MV-4-11 (cell line): ENCODE measurements at places on chromosomes 3 and 15.

- DNase-seq, result no peak
These were observed 42.3 kb downstream of the RSRC1 start for GRCh38 chr3:158152186-158152585.

DNA sequence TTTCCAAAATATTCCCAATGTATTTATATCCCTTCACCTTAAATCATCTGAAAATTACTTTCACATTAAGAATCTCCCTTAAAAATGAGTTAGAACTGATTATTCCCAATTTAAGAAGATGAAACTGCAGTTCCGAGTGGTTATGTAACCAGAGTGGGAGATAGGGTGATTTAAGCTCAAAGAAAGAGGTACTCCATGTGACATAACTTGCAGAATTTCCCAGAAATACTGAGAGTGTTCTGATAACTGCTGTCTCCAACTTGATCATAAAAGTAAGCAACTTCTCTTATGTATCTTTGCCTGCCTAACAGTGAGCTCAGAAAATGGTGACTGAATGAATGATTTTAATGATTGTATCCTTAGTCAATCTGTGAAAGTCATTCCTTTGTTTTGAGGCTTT lies 32.3 kb downstream of the ARRDC4 start:
- no peak for DNase-seq

DNA sequence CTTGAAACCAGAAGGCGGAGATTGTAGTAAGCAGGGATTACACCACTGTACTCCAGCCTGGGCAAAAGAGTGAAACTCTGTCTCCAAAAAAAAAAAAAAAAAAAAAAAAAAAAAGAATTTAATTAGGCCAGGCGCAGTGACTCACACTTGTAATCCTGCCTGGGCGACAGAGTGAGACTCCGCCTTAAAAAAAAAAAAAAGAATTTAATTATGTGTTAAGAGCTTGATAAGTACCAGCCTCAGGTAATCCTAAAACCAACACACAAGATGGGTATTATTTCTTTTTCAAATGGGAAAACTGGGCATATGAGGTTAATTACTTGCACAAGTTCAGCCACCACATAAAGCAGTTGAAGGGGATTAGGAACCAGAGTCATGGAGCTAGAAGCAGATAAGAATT lies 49.0 kb downstream of the PBRM1 start:
- DNase-seq, result peak; percentile 36

- DNase-seq, result no peak
These were observed 418.0 kb downstream of the PLCL2 start for GRCh38 chr3:17302774-17303173.

- DNase-seq, result no peak
These were observed 112.7 kb upstream of the PRR23C start for GRCh38 chr3:139157161-139157932.

- no peak for DNase-seq
These were observed 82.3 kb upstream of the MFGE8 start for GRCh38 chr15:88995449-88995848.

- no peak for DNase-seq
These were observed 203.3 kb downstream of the DTWD1 start for GRCh38 chr15:49823987-49824774.

DNA sequence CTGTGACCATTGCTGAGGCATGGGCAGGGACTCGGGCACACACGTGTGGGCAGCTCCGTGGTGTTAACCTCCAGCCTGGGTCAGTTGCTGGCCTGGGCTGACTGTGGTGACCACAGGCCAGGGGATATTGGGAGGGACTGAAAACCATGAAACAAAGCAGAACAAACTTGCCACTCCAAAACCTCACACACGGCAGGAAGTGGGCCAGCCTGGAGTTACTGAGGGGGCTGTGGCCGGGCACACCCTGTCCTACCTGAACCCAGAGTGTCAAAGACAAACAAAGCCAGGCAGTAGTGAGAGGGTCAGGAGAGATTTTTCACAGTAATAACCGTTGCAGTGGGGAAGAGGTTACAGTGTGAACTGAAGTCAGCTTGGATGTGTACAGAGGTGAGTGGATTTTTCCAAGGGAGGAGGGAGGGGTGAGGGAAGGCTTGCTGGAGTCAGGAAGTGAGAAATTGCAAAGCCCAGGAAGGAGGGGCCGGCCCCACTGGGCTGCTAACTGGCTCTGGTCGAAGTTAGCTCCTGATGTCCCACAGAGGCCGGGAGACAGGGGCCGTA lies 40.0 kb upstream of the ATP10A start:
- peak; percentile 71 for DNase-seq

DNA sequence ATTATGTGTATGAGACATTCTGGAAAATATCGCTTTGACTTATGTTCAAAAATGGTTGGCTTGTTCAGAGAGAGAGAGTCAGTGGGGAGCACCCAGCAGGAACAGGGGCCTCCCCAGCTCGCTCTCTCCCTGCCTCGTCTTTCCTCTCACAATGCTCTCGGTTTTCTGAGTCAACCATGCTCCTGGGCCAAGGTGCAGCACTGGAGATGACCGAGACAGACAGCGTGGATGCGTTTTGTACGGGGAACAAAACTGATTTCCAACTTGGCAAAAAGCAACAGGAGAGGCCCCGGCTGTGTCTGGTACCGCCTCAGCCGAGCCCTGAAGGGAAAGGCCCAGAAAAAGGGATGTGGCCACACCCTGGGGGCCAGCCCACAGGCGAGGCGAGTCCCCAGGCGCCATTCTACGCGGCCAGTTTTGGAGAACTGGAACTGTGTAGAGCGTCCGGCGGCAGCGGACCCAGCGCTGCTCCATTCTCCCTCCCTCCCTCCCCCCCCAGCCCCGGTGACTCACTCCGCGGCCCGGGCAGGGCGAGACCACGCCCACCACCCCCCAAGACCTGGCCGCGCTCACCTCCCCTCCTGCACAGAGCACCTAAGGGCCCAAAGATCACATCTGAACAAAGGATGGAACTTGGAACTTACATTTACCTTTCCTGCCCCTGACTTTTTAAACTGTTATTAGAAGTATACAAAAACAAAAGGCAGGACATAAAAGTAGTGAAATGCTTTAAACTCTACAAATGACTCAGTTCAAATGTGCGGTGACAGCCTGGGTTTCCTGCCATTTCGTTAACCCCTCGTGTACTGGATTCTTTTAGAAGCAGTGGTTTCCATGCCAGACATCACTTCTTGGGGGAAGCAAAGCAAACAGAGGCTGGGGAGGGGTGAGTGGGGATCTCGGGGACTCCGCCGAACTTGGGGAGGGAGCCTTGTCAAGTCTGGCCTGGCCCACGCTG lies 12.7 kb downstream of the ATP10A start:
- peak; percentile 93 for DNase-seq

DNA sequence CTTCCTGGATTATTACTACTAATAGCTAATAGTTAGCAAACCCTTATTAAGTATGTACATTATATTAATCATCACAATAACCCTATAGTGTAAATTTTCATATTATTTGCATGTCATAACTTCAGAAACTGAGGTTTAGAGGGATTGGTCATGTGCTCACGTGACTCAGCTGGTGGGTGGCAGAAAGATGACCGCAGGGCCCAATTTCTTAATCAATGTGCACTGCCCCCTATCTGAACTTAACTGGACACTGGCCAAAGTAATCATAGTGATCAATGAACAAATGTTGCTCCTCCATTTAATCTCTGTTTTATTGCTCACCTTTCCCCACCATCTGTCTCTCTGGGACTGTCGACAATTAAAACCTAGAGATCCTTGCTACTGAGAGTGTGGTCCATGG lies 52.2 kb downstream of the PLD1 start:
- DNase-seq, result no peak

- DNase-seq, result no peak
These were observed 67.9 kb downstream of the PRICKLE2 start for GRCh38 chr3:64157150-64158035.

DNA sequence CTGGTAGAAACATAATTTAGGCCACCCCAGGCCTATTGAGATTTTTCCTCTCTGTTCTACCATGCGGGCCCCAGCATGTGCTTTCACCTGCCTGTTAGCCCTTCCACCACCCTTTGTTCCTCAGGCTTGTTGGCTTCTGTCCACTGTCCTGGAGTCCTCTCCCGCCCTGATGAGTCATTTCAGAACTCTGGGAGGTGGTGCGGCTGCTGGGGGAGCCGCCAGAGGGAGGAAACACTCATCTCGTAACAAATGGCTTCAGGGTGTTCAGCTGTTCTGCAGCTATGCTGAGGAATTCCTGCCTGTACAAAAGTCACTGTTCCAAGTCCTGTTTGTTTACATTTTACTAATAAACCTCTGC lies 36.3 kb downstream of the LRTM1 start:
- DNase-seq, result peak; percentile 76

DNA sequence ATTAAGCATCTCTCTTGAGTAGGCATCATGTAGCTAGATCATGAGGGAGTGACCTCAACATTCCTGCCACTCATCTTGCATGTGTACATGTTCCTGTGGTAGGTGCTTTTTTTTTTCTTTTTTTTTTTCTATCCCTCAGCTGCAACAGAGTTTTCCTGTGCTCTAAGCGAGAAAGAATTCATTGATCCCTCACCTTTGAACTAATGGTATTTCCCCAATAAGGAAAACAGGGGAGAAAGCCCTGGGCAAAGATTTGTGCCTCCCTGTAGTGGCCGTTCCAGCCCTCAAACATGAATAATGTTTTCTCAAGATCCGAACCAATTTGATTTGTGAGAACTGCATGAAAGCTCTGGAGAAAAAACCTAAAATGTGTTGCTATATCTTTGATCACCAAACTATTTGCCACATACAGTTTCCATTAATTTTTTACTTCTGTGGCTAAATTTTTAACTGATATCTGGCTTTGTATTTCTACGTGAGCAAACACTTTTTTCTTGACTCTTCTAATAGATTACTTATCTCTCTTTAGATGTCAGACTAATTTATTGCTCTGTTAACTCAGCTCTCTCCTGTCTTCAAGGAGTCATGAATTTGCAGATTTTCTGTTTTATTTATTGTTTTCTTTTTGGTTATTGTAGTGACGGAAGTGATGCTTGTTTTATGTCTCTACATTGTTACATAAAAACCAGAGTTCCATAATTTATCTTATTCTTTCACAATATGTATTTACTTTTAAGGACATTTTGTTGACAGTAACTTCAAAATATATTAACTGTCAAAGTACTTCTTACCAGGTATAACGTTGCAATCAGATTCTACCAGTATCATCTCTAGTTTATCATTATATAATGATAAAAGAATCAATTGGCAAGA lies 1396.5 kb downstream of the OTOL1 start:
- DNase-seq, result no peak

DNA sequence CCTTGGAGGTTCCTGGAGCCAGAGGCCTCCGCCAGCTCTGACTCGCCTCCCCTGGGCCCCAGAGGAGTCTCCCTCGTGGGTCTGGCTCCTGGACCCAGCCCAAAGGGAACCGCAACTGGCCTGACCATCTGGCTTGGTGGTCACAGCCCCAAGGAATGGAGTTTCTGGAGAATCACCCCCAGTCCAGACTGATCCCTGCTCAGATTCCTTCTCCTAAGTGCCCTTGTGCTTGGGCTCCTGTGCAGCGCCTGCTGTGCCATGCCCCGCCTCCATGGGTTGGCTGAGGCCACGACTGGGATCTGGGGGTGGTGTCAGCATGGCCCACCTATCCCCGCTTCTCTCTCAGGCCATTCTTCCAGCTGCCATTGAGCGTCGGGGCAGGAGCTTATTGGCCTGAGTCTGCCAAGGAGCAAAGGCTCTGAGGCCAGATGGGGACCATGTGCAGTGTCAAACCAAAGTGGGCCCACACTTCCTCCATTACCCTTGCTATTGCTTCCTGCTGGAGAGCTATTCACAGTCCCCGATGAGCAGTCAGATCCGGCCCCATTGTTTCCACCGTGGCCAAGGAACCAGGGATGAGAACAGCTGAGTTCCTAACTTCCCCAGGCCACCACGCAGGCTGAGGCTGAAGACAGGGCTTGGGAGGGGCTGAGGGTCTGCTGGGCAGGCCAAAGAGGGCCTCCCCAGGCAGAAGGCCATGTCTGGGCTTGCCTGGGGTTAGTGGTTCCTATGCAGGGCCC lies 19.0 kb downstream of the CSPG4 start:
- no peak for DNase-seq

DNA sequence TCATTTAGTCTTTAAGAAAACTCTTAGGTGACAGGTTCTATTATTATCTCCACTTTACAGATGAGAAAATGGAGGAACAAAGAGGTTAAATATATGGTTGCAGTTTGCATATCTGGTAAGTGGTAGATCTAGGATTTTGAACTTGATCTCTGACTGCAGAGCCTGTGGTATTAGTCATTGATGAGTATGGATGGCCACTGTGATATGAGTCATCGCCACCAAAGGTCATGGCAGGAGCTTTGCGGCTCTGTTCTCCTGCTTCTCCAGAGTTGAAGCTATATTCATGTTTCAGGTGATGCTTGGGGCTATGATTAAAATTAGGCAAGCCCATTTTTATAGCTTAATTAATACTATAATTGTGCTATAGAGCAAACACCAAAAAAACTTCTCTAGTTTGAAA lies 306.2 kb upstream of the DPPA4 start:
- DNase-seq, result peak; percentile 17

DNA sequence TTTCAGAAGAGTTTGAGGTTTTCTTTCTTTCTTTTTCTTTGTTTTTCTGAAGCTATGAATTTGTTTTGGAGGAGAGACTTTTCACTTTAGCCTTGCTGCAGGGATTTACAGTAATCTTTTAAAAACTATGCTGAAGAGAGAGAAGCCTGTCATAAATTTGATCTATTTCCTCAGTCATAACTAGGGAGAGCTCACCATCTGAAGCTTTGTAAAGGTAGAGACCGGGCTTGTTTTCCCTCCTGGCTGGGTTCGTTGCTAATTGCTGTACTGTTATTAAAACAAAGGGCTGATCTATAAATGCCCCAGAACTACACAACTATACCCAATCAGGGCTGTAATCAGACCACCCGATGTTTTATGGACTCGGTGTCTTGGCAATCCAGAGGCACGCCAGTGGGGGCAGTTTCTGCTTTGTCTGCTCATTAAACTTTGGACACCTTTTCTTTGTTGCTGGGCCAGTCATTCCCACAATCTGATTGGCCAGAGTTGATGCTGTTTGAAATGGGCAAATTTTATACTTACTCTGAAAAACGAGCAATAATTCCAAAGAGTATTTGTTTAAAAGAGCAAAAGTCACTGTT lies 164.3 kb downstream of the CACNA1D start:
- DNase-seq, result no peak

GRCh38 chr15:48875241-48875960 lies 2.5 kb upstream of the EID1 start:
- DNase-seq, result no peak

- no peak for DNase-seq
These were observed 35.1 kb upstream of the CPB1 start for GRCh38 chr3:148792516-148792915.

DNA sequence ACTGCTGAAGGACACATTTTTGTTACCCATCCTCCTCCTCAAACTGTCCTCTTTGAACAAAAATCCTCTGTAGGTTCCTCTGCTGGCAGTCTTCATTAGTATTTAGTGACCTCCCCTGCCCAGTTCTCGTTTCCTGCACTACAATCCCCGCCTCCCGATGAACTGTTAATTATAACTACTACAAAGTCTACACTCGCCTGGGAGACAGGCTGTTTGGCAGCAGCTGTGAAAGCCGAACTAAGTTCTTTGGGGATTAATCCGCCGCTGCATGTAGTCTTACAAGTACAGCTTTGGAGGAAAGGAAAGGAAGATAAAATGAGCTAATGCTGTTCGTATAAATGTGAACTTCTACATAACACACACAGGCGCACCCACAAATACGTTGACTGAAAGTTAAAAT lies 160.0 kb upstream of the WNT5A start:
- no peak for DNase-seq
